ENCODE measurements at places on chromosomes 4 and X. TPM values are rescaled to one million over a fixed set of nuclear protein-coding genes. Genes with fewer than 3 reads are reported as not detected.

GRCh38 chr4:140012688-140013486 lies 141.1 kb downstream of the MAML3 start:
- H3K4me1 ChIP-seq, result no peaks in the 10 kb centered on the region
- H3K27ac ChIP-seq, result no peak overlapping the region
- H3K36me3 ChIP-seq, result no peaks in the 10 kb centered on the region

DNA sequence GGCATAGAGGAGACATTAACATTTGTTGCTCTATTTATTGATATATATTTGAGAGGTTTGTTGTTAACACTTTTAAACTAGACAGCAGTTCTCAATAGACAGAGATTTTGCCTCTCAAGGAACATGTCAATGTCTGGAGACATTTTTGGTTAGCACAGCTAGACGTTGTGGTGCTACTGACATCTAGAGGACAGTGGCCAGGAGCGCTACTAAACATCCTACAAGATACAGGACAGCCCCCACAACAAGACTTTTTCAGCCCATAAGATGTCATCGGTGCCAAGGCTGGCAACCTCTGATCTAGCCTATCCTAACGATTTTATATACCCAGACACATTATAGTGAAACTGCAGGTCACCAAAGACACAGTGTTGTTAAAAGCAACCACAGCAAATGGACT lies 18.4 kb upstream of the CTSO start:
- no peaks in the 10 kb centered on the region for H3K27me3 ChIP-seq
- H3K4me1 ChIP-seq, result no peaks in the 10 kb centered on the region
- no peaks in the 10 kb centered on the region for H3K36me3 ChIP-seq
- no peak overlapping the region for H3K4me3 ChIP-seq
- H3K27ac ChIP-seq, result no peak overlapping the region

DNA sequence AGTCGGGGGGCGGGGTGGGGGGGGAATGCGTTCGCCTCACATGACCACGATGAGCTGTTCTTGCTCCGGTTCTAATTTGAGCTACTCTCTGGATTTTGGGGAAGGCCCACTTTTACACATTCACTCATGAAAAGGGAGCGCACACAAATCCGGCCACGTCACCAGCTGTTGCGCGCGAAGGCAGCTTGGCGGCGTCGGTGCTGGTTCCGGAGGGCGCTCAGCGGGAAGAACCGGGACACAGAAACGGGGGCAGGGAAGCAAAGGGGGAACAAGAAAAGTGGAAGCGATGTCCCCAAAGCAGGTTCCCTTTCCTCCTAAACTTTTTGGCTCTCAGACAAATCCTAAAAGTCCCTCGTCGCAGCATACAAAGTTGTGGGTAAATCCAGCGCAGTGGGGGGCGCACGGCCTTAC lies 605 bp downstream of the ANXA5 start:
- H3K27me3 ChIP-seq, result no peaks in the 10 kb centered on the region

DNA sequence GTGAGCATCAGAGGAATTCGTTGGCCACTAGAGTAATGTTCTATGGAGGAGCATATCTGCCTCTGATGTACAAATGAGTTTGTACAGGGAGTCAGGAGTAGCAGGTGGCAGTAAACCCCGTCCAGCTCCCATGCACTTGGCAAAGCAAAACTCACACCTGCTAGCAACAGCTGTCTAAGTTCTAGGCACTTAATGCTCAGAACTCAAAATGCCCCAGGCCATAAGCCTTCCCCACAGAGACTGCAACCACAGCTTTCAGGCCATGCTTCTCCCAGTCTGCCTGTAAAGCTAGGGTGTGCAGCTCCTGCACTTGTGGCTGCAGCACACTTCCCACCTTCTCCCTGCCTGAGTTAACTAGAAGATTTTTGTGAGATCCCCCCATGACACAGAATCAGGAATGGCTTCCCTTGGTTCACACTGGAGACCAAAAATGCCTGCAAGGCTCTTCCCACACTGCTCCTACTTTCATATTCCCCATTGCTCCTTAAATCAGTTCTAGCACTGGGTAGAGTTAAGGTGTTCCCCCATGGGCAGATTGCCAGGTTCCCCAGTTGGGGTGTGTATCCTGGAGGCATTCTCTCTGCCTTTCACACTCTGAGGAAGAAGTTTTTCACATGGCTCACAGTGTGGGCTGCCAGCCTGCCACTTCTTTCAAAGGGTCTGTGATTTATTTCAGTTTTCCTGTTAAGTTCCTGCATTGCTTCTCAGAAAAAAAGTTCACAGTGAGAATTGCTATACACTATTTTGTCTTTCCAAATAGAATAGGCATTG lies 189.9 kb downstream of the STPG2 start:
- no peaks in the 10 kb centered on the region for H3K27me3 ChIP-seq
- no peak overlapping the region for H3K4me3 ChIP-seq
- H3K36me3 ChIP-seq, result no peaks in the 10 kb centered on the region
- H3K4me1 ChIP-seq, result no peaks in the 10 kb centered on the region
- no peak for DNase-seq

GRCh38 chr4:84796394-84796793 lies 170.1 kb downstream of the WDFY3 start:
- H3K36me3 ChIP-seq, result no peaks in the 10 kb centered on the region
- H3K4me1 ChIP-seq, result no peaks in the 10 kb centered on the region
- no peak for DNase-seq
- no peak overlapping the region for H3K27ac ChIP-seq
- no peaks in the 10 kb centered on the region for H3K27me3 ChIP-seq
- H3K4me3 ChIP-seq, result no peak overlapping the region

GRCh38 chr4:139763672-139764071 lies 98.1 kb downstream of the MGST2 start:
- no peak overlapping the region for H3K27ac ChIP-seq
- H3K4me3 ChIP-seq, result no peak overlapping the region
- H3K4me1 ChIP-seq, result no peaks in the 10 kb centered on the region
- no peak for DNase-seq

DNA sequence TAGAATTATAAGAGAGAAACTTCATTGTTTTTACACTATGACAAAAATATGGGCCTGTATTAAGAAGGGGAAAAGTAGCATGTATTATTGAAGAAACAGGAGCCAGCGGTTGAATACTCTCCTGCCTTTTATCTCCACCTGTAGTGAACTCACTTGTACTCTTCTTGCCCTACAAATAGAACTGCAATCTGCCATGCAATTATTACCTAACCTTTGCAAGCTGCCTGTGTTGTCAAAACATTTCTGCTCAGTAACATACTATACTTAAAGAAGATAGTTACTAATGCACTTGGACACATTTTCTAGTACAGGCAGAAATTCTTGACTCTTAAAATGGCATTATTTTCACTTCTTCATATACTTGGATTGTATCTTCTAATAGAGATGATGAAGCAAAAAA lies 818.4 kb upstream of the GRID2 start:
- DNase-seq, result no peak
- no peak overlapping the region for H3K4me3 ChIP-seq
- H3K36me3 ChIP-seq, result no peaks in the 10 kb centered on the region
- H3K4me1 ChIP-seq, result no peaks in the 10 kb centered on the region
- no peak overlapping the region for H3K27ac ChIP-seq

HMGN5 gene
- total RNA-seq, result 2.7 TPM

- H3K4me1 ChIP-seq, result no peaks in the 10 kb centered on the region
- no peak overlapping the region for H3K4me3 ChIP-seq
- H3K36me3 ChIP-seq, result no peaks in the 10 kb centered on the region
- no peak overlapping the region for H3K27ac ChIP-seq
Measured at GRCh38 chrX:141258080-141258479, 15.8 kb upstream of the SPANXC start.

LEF1 gene
- total RNA-seq, result 382 TPM

KLF8 gene
- 7.0 TPM for total RNA-seq

SRPX2 gene
- total RNA-seq, result not detected

DNA sequence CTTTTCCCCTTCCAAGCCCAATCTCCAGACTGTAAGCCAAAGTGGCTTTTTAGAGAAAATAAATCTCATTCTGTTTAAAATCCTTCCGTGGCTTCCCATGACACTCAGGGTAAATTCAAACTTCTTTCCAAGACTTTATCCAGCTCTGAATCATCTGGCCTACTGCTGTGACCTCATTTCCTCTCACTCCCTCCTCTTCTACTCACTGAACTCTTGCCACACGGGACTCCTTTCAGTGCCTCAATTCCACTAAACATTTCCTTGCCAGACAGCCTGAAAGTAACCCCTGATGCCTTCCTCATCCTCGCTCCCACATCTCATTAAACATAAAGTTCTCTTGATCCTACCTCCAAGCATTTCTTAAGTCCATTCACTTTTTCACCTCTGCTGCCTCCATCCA lies 27.8 kb upstream of the RNF128 start:
- no peaks in the 10 kb centered on the region for H3K4me1 ChIP-seq
- no peak overlapping the region for H3K27ac ChIP-seq

CD38 gene
- 1.00 TPM for total RNA-seq

DNA sequence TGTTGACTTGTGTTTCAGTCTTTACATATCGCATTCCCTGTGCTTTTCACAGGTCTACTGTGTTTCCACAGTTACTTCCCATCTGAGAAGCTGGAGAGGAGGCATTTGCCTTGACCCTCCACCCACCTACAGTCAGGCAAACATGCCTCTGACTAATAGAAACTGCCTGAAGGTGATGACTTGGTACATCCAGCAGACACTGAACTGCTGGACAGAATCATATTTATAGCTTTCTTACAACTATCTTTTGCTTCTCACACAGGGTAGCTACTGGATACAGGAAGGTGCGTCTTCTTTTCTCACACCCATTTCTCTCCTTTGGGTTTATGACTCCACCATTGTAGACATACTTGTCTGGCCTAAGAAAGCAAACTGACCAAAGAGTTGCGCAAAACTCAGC lies 58.0 kb downstream of the VGLL1 start:
- no peaks in the 10 kb centered on the region for H3K36me3 ChIP-seq
- no peak for DNase-seq
- no peaks in the 10 kb centered on the region for H3K27me3 ChIP-seq
- H3K27ac ChIP-seq, result peak overlapping the region; percentile 9
- no peak overlapping the region for H3K4me3 ChIP-seq

CCNI gene
- 360 TPM for total RNA-seq

GRCh38 chrX:154516656-154517100 lies 646 bp upstream of the FAM3A start:
- peaks cover 14% of the 10 kb centered on the region for H3K4me1 ChIP-seq
- no peak for DNase-seq
- H3K4me3 ChIP-seq, result peak overlapping the region; percentile 42

GRCh38 chrX:77731821-77732419 lies 54.1 kb downstream of the ATRX start:
- H3K4me3 ChIP-seq, result no peak overlapping the region
- DNase-seq, result no peak
- no peaks in the 10 kb centered on the region for H3K27me3 ChIP-seq

DNA sequence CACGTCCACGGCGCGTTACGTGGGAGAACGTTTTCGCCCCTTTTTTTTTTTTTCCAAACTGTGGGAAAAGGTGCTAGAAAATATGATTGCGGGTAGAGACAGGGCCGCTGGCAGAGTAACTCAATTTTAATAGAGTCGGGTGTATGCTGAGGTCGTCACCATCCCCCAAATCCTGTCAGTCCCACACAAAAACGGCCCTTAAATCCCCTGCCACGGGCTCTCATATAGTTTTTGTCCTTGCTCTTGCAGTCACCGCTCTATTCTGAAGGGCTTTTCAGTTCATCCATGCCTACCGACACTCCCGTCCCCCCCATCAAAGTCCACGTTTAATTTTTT lies 796 bp upstream of the MED14 start:
- peak overlapping the region; percentile 73 for H3K4me3 ChIP-seq
- H3K27ac ChIP-seq, result peak overlapping the region; percentile 94
- H3K27me3 ChIP-seq, result no peaks in the 10 kb centered on the region
- DNase-seq, result no peak
- peaks cover 23% of the 10 kb centered on the region for H3K4me1 ChIP-seq
- H3K36me3 ChIP-seq, result no peaks in the 10 kb centered on the region

- H3K4me1 ChIP-seq, result no peaks in the 10 kb centered on the region
- no peak overlapping the region for H3K27ac ChIP-seq
- no peak for DNase-seq
- H3K36me3 ChIP-seq, result no peaks in the 10 kb centered on the region
- H3K4me3 ChIP-seq, result no peak overlapping the region
Measured at GRCh38 chr4:173547889-173548288, 17.9 kb upstream of the HAND2 start.

ATP6AP2 gene
- 80.9 TPM for total RNA-seq

SLC6A8 gene
- 1.4 TPM for total RNA-seq

DNA sequence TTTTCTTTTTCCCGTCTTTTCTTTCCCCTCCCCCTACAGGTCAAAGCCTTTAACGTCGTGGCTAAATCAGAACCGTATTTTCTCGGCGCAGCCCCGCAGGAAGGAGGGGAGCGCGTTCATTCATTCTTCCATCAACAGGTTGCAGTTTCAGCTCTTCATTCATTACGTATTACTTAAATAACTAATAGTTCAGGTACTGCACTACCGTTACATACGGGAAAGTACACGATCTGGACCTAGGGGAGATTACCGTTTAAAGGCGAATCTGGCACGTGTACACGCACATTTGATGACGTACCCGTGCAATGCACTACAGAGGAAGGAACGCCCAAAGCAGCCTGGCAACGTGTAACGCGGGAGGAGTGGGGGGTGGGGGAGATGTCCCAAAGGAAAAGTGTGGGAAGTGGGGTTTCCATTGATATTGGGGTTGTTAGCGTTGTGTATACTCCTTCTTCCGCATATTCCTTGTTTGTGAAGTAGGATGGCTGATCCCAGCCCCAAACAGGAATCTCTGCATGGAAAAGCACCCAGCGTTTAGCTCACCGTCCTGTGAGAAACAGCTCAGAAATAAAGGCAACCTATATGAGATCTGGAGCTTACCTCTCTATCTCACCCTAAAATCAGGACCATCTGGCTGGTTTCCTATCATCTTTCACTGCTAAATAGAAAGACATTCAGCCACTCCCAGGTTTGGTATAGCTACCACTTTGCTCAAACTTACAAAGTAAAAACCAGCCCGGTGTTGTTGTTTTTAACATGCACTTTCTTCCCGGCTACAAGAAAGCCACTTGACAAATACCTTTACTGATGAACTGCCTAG lies 585 bp upstream of the SEC24D start:
- H3K4me1 ChIP-seq, result peaks cover 23% of the 10 kb centered on the region
- no peaks in the 10 kb centered on the region for H3K27me3 ChIP-seq
- peak overlapping the region; percentile 84 for H3K4me3 ChIP-seq

GRCh38 chr4:1569461-1570151 lies 114.5 kb downstream of the FAM53A start:
- no peak overlapping the region for H3K27ac ChIP-seq
- no peak overlapping the region for H3K4me3 ChIP-seq
- H3K4me1 ChIP-seq, result peaks cover 10% of the 10 kb centered on the region
- H3K27me3 ChIP-seq, result no peaks in the 10 kb centered on the region

NWD2 gene
- total RNA-seq, result not detected

IL13RA1 gene
- total RNA-seq, result 0.94 TPM

DNA sequence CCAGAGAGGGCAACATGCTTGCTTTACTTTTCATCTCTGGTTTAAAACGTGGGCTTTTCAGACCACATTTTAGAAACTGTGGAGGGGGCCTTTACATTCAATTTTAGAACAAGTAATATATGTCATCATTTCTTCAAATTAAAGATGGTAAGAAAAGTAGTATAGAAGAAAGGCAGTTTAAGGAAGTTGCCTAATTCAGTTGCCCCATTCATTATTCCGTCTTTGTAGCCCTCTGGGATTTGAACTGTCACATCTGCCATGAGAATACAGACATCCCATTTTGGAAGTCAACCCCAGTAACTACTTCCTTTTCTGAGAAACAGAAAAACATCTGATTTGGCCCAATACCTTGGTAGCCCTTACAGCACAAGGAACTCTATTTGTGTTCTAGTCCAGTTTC lies 61.2 kb downstream of the PASD1 start:
- DNase-seq, result no peak
- H3K4me3 ChIP-seq, result no peak overlapping the region
- no peaks in the 10 kb centered on the region for H3K36me3 ChIP-seq
